Activated T-helper 2 cell treated with anti-CD3 and anti-CD28 coated beads, Interferon-gamma antibody, Interleukin-2, Interleukin-4, amounts not matched to agents 10 μg/mL and 5 μg/mL and 100 μg/mL, durations not matched to agents 14 hours and 24 hours and 36 hours (primary cell): ENCODE measurements at places on chromosomes 1 and 21.

- H3K4me1 ChIP-seq = peaks cover 5% of the 10 kb centered on the region
- H3K27me3 ChIP-seq = no peaks in the 10 kb centered on the region
- no peak overlapping the region for H3K4me3 ChIP-seq
- no peaks in the 10 kb centered on the region for H3K36me3 ChIP-seq
Observed at GRCh38 chr21:33666153-33666552, 23.9 kb downstream of the ITSN1 start.

- H3K27me3 ChIP-seq = no peaks in the 10 kb centered on the region
- peaks cover 31% of the 10 kb centered on the region for H3K4me1 ChIP-seq
- peak overlapping the region; percentile 83 for H3K27ac ChIP-seq
- peak overlapping the region; percentile 70 for H3K4me3 ChIP-seq
- H3K36me3 ChIP-seq = peaks cover 26% of the 10 kb centered on the region
Observed at GRCh38 chr21:39313042-39313570, 326 bp downstream of the BRWD1 start.

DNA sequence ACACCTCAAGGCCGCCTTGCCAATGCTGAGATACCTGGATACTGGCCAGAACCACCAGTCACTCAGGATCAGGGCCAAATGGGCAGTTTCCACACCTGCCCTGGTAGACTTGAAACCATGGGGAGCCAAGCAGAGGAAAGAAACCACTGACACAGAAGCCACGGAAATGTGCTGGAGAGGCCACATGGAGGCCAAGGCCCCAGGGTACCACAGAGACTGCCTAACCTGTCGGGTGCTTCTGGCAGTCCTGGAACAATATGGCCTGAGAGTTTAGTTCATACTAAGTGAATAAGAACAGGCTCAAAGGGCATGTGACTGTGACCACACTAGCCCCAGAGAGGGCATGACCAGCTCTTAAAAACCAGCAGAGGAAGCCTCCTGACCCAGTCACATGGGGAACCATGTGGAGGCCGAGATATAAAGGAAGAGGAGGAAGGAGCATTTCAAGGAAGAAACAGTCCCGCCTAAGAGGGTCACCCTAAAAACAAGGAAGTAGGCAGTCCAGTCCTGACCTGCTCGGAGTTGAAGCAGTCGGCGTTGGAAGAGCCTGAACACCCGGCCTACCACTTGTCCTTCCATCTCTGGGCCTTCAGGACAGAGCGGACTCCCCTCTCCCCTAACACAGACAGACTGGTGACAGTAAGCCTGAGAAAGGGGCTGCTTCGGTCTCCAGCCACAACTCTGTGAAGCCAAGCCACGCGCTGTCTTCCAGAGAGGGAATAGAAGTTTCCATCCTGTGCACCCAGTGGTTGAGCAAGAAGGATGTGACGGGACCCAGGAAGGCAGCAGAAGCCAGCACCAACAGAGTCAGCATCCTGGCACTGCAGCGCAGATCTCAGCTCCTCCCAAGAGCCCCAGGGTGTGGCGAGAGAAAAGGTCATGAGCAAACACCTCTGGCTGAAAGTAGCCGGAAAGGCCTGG lies at the start of gene DENND2D:
Gene DENND2D, minus strand, starts transcription at position 766 of the 921 bp plus-strand sequence. Its CDS starts 187 bp downstream, at position 579.
- H3K4me1 ChIP-seq = peaks cover 70% of the 10 kb centered on the region
- DNase-seq = peak; percentile 55
- H3K36me3 ChIP-seq = peaks cover 51% of the 10 kb centered on the region

DNA sequence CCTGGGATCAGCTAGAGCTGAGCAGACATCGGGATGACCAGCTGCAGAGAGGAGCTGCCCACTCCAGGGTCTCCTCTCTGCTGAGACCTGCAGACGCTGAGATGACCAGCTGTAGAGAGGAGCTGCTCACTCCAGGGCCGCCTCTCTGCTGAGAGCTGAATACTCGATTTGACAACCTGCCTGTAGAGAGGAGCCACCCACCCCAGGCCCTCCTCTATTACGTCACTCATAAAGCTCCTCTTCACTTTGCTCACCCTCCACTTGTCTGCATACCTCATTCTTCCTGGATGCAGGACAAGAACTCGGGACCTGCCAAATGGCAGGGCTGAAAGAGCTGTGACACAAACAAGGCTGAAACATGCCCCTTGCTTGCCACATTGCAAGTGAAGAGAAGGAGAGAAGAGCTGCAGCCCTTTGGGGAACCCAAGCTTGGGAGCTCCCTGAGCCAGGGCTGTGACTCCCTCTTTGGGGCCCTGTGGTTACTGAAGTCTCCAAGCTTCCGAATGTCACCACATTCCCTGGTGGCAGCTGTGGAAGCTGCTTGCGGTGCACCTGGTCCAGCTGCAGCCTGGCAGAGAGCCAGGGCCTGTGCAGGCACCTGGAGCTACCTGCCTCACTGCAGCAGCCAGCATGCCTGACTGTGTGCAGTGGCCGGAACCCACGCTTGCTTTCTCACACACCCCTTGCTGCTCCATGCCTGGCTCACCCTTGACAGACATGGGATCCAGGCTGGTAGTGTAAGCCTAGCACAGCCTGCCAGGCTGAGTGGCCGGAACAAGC lies 59.6 kb downstream of the CC2D1B start:
- no peaks in the 10 kb centered on the region for H3K36me3 ChIP-seq
- H3K4me3 ChIP-seq = no peak overlapping the region
- no peak overlapping the region for H3K27ac ChIP-seq
- H3K4me1 ChIP-seq = no peaks in the 10 kb centered on the region
- DNase-seq = no peak
- H3K27me3 ChIP-seq = no peaks in the 10 kb centered on the region

DNA sequence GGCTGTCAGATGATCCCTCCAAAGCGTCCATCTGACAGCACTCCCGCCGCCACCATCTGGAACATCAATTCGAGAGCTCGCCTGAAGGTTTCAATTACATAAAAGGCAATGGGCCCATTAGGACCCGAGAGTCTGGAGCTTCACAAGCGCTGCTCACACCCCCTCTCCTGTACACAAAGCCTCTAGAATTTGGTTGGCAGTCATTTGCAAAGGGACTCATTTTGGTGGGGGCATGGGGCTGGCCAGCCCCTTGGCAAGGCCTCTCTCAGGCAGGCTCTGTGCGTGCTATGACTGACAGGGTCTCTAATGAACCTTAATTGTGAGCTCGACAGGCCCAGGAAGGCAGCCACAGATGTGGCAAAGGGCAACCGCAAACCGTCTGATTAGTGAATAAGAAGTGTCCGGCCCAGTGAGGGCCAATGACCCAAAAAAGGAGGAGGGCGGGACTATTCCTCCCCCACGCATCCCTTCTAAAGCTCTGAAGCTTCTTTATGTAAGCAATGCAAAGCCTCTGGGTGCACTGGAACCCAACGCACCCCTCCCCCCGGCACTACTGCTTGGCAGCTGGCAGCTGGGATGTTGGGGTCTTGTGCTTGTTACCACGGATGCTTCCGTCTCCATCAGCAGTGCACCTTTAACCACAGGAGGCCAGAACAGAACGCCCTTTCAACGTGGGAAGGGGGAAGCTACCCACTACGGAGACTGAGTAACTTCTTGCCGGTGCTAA lies 79.4 kb downstream of the CAPZB start:
- H3K27ac ChIP-seq = peak overlapping the region; percentile 22
- no peaks in the 10 kb centered on the region for H3K27me3 ChIP-seq
- H3K36me3 ChIP-seq = peaks cover 17% of the 10 kb centered on the region
- peaks cover 20% of the 10 kb centered on the region for H3K4me1 ChIP-seq
- H3K4me3 ChIP-seq = no peak overlapping the region

GRCh38 chr1:62954758-62955157 lies 170.8 kb downstream of the ATG4C start:
- H3K36me3 ChIP-seq = no peaks in the 10 kb centered on the region
- no peaks in the 10 kb centered on the region for H3K4me1 ChIP-seq

DNA sequence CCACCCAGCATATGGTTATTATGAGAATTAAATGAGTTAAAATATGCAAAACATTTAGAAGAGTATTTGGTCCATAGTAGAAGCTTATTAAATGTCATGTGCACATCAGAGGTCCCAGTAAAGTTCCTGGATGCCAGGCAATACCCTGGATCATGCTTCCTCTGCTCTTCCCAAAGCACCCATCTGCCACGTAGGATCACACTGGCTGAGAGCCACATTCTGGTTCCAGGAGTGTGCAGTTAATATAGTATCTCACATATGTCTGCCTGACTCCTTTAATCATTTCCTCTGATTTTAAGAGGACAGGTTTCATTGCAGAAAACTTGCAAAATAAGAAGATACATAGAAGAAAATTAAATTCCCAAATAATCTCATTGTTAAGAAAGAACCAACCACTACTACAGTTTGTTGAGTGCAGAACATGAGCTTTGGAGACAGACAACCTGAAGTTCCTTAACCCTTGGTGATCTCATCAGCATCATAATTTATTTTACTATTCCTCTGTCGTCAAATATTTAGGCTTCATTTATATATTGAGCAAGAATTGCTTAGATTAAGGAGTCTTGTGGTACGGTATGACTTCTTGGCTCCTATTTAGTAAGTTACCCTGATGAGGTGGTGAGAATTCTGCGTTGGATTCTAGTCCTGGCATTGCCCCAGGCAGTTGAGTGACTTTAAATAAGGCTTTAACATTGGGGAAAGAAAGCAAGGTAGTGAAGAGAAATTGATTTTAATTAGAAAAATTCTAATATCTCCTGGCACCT lies 12.3 kb downstream of the SGIP1 start:
- no peak for DNase-seq
- no peak overlapping the region for H3K27ac ChIP-seq
- no peaks in the 10 kb centered on the region for H3K4me1 ChIP-seq

GRCh38 chr1:116152950-116153691 lies 41.9 kb downstream of the MAB21L3 start:
- H3K36me3 ChIP-seq = no peaks in the 10 kb centered on the region
- no peak overlapping the region for H3K4me3 ChIP-seq
- H3K4me1 ChIP-seq = peaks cover 11% of the 10 kb centered on the region
- peak; percentile 4 for DNase-seq
- H3K27ac ChIP-seq = no peak overlapping the region
